ENCODE measurements at places on chromosomes 5 and 9. TPM values are rescaled to one million over a fixed set of nuclear protein-coding genes. Genes with fewer than 3 reads are reported as not detected.

GRCh38 chr5:66602621-66603020 lies 6.4 kb downstream of the MAST4 start:
- no peak for DNase-seq

- DNase-seq, result no peak
Observed at GRCh38 chr5:89067362-89067761, 184.4 kb upstream of the MEF2C start.

Gene ARL14EPL
- not detected for total RNA-seq

Gene FOXD4L5
- total RNA-seq, result 0.11 TPM

DNA sequence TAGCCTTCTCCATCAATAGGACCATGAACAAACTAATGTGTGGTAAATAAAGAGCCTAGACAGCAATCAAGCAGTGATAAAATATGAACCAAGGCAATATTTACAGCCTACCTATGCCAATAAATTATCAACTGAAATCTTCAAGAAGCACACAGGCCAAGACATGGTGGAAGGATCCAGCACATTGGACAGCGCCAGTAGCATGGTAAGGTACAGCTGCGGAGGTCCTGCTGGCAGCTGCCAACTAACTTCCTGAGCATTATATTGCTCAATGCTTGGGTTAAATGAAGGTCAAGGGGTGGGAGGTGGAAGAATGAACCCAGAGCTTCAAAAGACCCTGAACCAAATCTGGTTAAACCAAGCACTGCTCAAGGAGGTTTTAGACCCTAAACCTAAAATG lies 16.5 kb upstream of the SPDL1 start:
- DNase-seq, result peak; percentile 15

Gene CAPSL
- total RNA-seq, result 0.56 TPM

DNA sequence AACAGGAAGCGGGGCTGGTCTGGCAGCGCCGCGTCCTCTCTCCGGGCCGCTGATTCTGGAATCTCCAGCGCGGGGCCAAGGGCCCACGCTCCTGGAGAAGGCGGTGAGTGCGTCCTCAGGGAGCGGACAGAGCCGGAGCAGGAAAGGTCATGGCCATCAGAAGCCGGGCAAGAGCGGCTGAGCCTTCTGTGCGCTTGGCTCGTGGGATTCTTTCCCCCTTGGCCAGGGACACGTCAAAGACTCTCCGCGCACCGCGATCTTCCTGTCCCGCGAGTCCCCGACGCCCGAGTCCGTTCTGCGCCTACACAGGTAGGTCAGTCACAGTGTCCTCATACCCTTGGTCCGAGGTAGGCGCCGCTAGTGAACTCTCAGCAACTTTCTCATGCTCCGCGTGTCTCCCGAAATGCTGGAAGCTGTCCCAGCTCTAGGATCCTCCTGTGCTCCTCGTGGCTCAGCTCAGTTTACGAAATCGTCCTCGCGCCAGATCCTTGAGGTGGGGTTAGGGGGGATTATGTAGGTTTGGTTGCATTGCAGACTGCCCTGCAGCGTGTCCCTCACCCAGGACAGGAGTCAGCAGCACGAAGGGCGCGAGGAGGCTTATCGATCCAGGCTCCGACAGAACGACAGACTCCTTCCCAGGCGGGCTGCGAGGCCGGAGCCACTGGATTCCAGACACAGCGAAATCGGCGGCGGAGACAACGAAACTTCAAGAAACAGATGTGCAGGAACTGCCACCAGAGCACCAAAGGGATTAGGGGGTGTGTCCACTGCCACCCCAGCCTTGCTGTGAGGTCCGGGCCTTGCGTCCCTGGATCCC lies 8.7 kb downstream of the LHX6 start:
- DNase-seq, result no peak

GRCh38 chr5:79513308-79513703 lies 628 bp downstream of the HOMER1 start:
- DNase-seq, result no peak
